ENCODE measurements at places on chromosomes 4 and X. TPM values are rescaled to one million over a fixed set of nuclear protein-coding genes. Genes with fewer than 3 reads are reported as not detected.

Gene ADGRA3
- 0.20 TPM for total RNA-seq

DNA sequence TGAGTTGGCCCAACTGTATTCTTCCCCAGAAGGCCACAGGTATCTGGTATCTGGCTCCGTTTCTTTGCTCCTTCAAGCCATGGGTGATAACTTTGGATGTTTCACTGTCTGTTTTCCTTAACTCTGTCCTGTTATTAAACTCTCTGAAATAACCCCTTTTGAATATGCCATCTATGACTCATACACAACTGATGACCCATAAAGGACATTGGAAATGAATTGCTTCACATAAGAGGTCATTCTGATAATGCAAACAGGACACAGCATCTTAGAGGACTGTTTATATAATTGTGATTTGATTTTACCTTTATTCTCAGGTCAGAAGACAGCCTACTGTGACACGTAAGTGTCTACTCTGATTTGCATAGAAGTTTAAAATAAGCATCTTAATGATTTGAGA, 227.7 kb downstream of the VEGFC start:
- no peak overlapping the region for H3K4me3 ChIP-seq
- no peaks in the 10 kb centered on the region for H3K4me1 ChIP-seq
- no peaks in the 10 kb centered on the region for H3K36me3 ChIP-seq
- no peak overlapping the region for H3K27ac ChIP-seq
- DNase-seq: no peak
- H3K27me3 ChIP-seq: no peaks in the 10 kb centered on the region

Gene PAGE2
- total RNA-seq: not detected

DNA sequence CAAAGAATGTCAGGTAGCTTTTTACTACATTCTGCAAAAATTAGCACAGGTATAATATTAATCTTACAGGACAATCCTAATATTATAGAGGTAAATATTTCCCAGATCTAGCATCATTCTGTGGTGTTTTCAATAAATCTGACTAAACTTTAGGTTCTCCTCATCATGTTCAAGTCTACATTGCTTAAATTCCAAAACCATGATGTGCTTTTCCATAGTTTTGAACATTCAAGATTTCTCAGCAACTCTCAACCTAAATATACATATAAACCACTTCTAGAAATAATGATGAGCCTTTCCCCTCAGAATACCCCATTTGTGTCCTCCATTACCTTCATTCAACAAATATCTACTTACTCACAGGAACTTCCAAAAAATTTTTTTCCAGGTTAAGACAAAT, 23.1 kb downstream of the EIF4E start:
- no peak for DNase-seq
- no peak overlapping the region for H3K4me3 ChIP-seq
- no peaks in the 10 kb centered on the region for H3K27me3 ChIP-seq
- no peak overlapping the region for H3K27ac ChIP-seq

DNA sequence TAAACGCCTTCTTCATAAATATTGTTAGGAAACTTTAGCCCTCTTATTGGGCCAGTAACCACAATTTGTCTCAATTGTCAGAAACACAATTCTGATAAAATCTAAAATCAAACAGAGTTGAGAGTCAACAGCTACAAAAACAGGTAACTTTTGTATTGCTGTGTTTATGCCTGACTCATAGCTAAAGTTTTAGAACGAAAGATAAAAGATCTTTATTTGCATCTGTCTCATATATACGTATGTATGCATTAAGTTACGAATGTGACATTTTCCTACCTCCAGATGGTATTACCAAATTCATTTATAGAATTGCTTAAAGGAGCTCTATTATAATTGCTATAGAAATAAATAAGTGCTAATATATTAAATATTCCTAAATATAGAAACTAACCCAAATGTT, 887.9 kb upstream of the NDST4 start:
- H3K36me3 ChIP-seq: no peaks in the 10 kb centered on the region
- H3K27ac ChIP-seq: no peak overlapping the region
- H3K27me3 ChIP-seq: no peaks in the 10 kb centered on the region
- H3K4me1 ChIP-seq: no peaks in the 10 kb centered on the region
- no peak overlapping the region for H3K4me3 ChIP-seq
- no peak for DNase-seq

- no peaks in the 10 kb centered on the region for H3K4me1 ChIP-seq
- H3K4me3 ChIP-seq: no peak overlapping the region
- DNase-seq: no peak
- no peak overlapping the region for H3K27ac ChIP-seq
- no peaks in the 10 kb centered on the region for H3K27me3 ChIP-seq
These were observed 270.1 kb downstream of the QDPR start for GRCh38 chr4:17241835-17242234.

Gene CSN1S1
- total RNA-seq: not detected

Gene SCML1
- 18.0 TPM for total RNA-seq

Gene USP46
- total RNA-seq: 25.7 TPM

DNA sequence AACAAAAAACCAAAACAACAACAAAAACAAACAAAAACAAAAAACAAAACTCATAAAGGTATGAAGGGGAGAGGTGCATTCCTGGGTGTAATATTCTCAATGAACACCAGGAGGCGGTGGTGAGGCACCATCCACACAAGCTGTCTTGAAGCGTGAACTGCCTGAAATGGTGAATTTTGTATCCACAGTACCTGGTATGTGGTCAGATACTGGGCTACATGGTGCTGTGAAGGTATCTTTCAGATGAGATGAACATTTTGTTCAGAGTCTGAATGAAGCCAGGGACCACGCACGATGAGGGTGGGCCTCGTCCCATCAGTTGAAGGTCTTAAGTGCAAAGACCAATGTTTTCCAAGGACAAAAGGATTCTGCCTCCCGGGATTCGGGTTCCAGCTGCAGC, 58.5 kb downstream of the ASMT start:
- H3K27ac ChIP-seq: no peak overlapping the region
- DNase-seq: no peak
- H3K36me3 ChIP-seq: no peaks in the 10 kb centered on the region
- no peaks in the 10 kb centered on the region for H3K4me1 ChIP-seq
- no peak overlapping the region for H3K4me3 ChIP-seq

GRCh38 chr4:109294006-109294405, 8.5 kb downstream of the COL25A1 start:
- no peaks in the 10 kb centered on the region for H3K4me1 ChIP-seq
- peaks cover 6% of the 10 kb centered on the region for H3K27me3 ChIP-seq
- no peak overlapping the region for H3K27ac ChIP-seq
- peak; percentile 3 for DNase-seq

Gene LIMCH1
- not detected for total RNA-seq

Gene P2RY8
- total RNA-seq: 195 TPM

GRCh38 chrX:480861-481417, 94.2 kb upstream of the PPP2R3B start:
- no peak for DNase-seq
- no peak overlapping the region for H3K27ac ChIP-seq
- H3K4me3 ChIP-seq: no peak overlapping the region
- H3K36me3 ChIP-seq: no peaks in the 10 kb centered on the region

DNA sequence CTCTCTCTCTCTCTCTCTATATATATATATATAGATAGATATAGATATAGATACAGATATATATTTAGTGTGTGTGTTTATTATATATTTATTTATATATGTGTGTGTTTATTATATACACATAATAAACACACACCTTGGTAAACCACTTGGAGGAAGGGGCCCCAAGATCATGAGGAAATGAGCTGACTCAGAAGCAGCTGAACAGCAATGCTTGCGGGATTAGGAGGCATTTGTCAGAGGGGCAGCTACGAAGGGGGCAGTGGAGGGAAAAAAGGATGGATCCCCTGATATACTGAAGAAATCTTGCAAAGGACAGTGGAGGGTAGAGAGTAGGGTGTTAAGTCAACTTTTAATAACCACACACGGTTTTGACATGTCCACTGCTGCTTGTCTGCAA, 120.0 kb upstream of the SORBS2 start:
- H3K27me3 ChIP-seq: no peaks in the 10 kb centered on the region
- H3K4me1 ChIP-seq: no peaks in the 10 kb centered on the region
- no peak overlapping the region for H3K27ac ChIP-seq
- H3K4me3 ChIP-seq: no peak overlapping the region
- no peak for DNase-seq

Gene HELT
- not detected for total RNA-seq

Gene IL13RA2
- not detected for total RNA-seq

Gene TLL1
- total RNA-seq: not detected

Gene ERCC6L
- 0.28 TPM for total RNA-seq

GRCh38 chrX:45592101-45592500, 391.4 kb upstream of the DIPK2B start:
- H3K4me1 ChIP-seq: no peaks in the 10 kb centered on the region
- no peak overlapping the region for H3K27ac ChIP-seq
- no peak overlapping the region for H3K4me3 ChIP-seq
- H3K27me3 ChIP-seq: no peaks in the 10 kb centered on the region
- no peak for DNase-seq

Gene TLR3
- 2.1 TPM for total RNA-seq

DNA sequence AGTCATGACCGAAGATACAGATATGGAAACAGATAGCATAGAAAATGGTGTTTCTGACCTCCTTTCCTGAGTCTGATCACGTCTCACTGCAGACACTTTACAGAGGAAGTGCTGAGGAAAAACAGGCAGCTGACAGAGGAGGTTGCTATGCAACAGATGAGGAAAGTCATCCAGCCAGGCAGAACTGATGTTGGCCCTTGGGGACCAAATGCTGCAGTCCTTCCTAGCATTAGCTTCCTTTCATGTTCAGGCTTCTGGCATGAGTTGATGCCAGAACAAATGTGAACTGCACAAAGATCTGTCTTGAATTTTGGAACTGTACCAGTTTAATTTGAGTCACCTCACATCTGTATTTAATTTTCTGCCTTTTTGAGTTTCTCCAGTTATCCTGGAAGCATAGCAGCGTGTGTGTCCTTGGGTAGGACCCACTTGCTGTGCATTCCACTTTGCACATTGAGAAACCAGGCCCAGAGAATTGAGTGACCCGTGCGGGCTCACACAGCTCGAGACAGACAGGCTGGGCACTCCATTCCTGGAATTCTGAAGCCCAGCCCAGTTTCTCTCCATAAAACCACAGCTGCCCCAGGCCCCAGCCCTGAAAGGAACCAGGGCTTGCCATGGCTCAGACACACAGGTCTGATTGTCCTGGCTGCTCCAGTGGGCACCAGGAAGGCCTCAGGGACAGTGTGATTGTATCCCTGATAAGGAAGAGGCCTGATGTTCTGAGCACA, 1.4 kb upstream of the MAGED1 start:
- H3K4me1 ChIP-seq: peaks cover 11% of the 10 kb centered on the region
- H3K4me3 ChIP-seq: no peak overlapping the region
- no peaks in the 10 kb centered on the region for H3K27me3 ChIP-seq
- no peaks in the 10 kb centered on the region for H3K36me3 ChIP-seq
- DNase-seq: no peak

Gene DCAF8L2
- total RNA-seq: not detected

DNA sequence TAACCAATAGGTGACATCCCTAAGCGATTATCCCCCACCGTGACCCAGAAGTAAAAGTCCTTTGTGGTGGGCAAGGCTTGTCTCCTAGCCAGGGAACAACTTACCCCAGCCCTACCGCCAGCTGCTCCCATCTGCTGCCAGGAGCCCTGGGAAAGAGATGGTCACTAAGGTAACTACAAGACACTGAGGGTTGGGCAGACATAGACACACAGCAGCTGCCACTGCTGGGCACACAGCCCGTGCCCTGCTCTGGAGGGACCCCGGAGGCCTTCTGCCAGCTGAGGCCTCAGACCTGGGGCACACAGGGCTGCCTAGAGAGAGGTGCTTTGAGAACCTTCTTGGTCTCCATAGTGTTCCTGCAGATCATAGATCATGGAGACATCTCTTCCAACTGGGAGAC, 53.0 kb upstream of the PROM1 start:
- no peaks in the 10 kb centered on the region for H3K36me3 ChIP-seq
- no peak for DNase-seq
- H3K4me1 ChIP-seq: no peaks in the 10 kb centered on the region
- H3K27ac ChIP-seq: no peak overlapping the region
- H3K4me3 ChIP-seq: no peak overlapping the region

DNA sequence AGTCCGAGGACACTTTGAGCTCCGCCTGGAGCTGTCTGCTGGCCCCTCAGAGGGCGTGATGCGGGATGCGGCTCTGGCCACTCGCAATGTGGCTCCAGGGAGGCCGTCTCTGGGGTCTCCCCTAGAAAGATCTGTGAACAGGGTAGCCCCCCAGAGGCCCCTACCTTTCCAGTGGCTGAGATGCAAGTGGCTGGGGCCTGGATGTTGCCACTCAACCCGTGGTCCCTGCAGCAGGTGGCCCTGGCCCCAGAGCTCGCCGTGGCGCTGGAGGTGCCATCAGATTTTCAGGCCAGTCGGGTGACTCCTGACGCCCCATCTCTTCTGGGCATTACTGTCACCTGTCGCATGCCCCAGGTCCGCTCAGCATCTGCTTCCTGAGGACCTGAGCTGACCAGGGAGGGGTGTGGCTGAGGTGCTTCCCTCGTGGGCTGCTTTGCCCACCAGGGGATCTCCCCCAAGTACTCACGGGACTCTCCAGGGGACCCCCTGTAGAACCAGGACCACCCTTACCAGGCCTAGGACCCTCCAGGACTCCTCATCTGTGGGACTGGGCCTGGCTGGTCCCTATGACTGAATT, 102.1 kb upstream of the LRPAP1 start:
- H3K4me1 ChIP-seq: no peaks in the 10 kb centered on the region
- H3K4me3 ChIP-seq: no peak overlapping the region
- no peak for DNase-seq
- no peak overlapping the region for H3K27ac ChIP-seq

- no peaks in the 10 kb centered on the region for H3K36me3 ChIP-seq
- H3K27me3 ChIP-seq: no peaks in the 10 kb centered on the region
- H3K4me3 ChIP-seq: no peak overlapping the region
- no peaks in the 10 kb centered on the region for H3K4me1 ChIP-seq
- no peak for DNase-seq
These were observed 445.6 kb downstream of the IQCM start for GRCh38 chr4:149370002-149370401.

DNA sequence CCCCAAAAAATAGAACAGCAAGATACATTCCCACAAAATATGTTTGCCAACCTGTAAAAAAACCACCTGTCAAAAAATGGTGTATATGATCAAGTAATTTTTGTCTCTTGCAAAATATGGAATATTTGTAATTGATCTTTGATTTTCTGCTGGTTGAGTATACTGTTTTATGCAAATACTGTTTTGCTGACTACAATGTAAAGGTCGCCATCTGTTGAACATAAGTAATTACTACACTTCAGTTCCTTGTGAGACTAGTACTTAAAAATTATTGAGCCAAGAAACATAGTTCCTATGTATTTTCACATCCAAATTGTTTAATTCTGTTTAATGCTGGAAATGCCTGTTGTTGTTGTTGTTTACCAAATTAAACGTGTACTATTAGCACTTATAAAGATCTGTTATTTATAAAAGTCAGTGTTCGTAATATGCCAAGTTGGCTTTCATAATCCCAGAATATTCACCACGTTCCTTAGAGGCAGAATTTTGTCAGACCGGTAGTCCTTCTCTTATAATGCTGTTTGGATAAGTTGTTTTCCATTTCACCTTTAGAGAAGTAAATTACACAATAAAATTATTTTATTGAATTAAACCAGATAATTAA, 144.2 kb downstream of the PDLIM5 start:
- no peak overlapping the region for H3K27ac ChIP-seq
- H3K27me3 ChIP-seq: no peaks in the 10 kb centered on the region
- H3K36me3 ChIP-seq: no peaks in the 10 kb centered on the region
- no peaks in the 10 kb centered on the region for H3K4me1 ChIP-seq
- DNase-seq: peak; percentile 33
- H3K4me3 ChIP-seq: no peak overlapping the region
